ENCODE measurements at places on chromosomes 3 and 15.

DNA sequence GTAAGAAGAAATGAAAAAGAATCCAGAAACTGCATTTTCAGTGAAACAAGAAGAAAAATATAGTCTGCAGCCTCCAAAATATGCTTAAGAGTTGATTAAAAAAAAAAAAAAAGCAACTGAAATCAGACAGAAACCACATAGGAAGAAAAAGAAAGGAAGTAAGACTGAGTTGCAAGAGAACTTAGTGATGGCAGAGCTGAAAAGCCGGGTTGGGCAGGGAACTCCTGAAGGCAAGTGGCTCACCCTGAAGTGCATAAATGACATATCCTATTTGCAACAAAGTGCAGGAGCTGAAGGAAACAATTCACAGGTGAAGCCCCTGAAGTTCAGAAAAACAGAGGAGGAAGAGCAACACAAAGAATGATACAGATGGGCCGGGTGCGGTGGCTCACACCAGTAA, 108.8 kb upstream of the SLC25A36 start:
- DNase-seq, result no peak

GRCh38 chr3:147410526-147411237, 1.5 kb downstream of the ZIC1 start:
- DNase-seq, result no peak

DNA sequence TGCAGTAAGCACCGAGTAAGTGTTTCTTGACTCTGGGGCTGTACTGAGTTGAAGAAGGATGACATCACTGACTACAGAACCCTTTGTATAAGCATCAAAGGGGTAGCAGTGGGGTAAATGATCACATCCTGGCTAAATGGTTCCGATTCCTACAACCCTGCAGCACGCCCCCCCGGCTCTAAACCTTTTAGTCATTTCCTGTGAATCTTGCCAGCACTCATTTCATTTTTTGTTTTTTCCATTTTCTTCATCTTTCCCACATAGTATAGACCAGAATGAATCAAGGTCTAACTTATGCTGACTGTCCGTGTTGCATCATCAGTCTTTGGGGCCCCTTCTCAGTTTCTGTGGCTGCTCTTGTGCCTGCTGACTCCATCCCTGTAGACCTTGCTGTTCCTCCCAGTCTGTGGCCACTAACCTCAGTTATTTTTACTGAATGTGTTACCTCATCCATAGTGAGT, 383.1 kb upstream of the TPRG1 start:
- peak; percentile 33 for DNase-seq

GRCh38 chr3:160986069-160986468, 119.1 kb downstream of the B3GALNT1 start:
- DNase-seq, result no peak

DNA sequence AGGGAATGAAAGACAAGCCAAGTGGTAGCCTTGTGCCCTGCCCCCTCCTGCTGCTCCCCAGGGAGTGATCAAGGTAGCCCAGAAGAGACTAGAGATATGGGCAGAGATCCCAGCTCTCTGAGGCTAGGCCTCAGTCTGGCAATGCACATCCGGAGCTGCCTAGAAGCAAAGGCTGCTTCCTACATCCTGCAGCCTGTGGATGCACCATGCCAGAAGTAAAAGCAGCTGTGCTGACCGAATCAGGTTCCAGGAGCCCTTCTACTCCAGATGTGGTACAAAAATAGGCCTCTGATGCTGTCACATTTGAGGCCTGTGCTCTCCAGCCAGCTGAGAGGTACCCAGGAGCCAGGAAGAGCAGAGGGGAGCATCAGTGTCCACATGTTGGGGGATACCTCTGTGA, 16.0 kb downstream of the TRAIP start:
- no peak for DNase-seq

All from activated CD4-positive, alpha-beta T cell treated with anti-CD3 and anti-CD28 coated beads, Interleukin-2, amount 50 U/mL, for 24 hours (primary cell).